Kasumi-1 (cell line): ENCODE measurements at places on chromosomes 7 and 10.

DNA sequence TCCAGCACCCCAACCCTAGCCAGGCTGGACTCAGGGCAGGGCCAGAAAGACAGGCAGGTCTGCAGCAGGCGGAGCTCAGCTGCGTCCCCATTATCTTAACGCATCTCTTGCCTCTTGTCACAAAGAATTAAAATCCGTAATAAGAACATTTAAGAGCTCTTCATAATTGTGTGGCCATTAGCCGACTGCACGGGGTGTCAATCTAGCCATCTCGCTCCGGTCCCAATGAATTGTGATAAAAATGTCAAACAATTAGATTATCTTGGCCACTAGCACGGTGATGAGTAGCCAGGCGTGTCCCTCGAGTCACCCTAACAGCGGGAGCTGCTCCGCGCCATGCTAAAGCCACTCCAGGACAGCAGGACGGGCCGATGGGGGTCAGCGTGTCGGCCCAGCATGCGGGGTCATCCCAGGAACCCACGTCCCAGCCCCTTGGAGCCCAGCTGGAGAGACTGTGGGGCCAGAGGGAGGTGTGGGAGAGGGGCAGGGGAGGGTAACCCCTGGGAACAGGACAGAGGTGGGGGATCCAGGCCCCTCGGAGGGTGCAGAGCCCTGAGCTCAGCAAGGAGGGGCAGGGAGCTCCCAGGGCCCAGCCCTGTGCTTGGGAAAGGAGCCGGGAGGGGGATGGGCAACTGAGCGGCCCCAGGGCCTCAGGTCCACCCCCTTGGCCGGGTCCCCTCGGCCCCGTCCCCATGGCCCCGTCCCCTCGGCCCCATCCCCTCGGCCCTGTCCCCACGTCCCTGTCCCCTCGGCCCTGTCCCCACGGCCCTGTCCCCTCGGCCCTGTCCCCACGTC is 17.7 kb upstream of the NKX6-2 start:
- DNase-seq: no peak

- DNase-seq: no peak
Measured at GRCh38 chr7:106285855-106286492, 1.2 kb upstream of the NAMPT start.

DNA sequence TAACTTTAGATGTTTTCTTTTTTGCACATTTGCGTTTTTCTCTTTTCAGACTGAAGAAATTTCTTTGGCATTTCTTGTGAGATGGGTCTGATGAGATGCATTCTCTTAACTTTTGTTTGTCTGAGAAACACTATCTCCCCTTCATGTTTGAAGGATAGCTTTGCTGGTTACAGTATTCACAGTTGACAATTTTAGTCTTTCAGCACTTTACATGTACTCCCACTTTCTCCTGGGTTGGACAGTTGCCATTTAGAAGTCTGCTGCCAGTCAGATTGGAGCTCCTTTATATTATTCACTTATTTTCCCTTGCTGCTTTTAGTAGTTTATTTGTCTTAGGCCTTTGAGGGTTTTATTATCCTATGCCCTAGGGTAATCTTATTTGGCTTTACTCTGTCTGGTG is 67.3 kb upstream of the VOPP1 start:
- no peak for DNase-seq

GRCh38 chr7:33669251-33669670 is 236.1 kb upstream of the BMPER start:
- no peak for DNase-seq

- DNase-seq: no peak
Measured at GRCh38 chr7:130489140-130489983, 2.5 kb upstream of the MEST start.
